B cell (primary cell): ENCODE measurements at places on chromosomes 6 and 20.

GRCh38 chr20:50194422-50194830 lies 3.8 kb downstream of the CEBPB start:
- DNase-seq: no peak

DNA sequence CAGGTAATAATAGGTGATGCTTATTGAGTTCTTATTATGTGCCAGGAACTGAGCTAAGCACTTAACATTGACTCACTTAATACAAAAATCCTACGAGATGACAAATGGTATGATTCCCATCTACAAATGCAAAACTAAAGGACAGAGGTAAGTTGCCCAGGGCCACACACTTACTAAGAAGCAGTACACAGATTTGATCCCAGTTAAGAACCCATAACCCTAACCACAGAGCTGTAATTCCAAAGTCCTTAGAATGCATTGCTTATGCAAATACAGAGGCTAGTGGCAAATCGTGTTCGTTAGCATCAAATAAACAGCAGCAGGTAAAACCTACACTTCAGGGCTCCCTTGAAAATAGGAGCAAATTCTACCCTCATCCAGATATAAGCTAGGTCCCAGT lies 104.0 kb downstream of the SASH1 start:
- DNase-seq: no peak

DNA sequence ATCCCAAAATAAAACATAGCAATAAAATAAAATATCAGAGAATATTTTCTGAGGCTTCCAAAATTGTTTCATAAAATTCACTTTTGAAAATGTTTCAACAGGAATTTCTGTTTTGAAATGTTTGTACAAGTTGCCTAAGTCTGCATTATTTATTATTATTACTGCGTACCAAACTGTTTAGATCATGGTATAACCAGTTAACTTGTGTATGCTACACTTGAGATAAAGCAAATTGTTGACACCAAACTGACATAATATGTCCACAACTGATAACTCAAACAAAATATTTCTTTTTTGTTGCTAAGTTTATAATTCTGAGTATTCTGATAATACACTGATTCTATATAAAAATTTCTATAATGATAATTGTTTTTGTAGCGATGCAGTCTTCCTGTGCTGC lies 531.8 kb upstream of the EYS start:
- no peak for DNase-seq

DNA sequence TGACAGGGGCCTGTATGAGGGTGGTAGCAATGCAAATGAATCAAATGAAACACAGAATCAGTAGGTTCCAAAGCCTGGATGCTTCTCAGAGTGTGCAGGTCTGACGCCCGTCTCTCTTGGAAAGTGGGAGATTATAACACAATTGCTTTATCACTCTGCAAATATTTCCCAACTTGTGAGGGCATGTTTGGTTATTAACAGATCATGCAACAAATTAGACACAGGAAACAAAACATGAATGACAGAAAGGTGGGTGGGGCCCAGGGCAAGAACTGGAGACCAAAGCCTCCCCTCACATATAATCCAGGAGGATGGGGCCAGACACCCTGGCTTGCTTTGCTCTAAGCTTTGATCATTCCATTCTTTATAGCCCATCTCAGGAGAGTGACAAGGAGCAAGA lies 108.6 kb upstream of the MRPS10 start:
- no peak for DNase-seq

GRCh38 chr6:40285996-40286395 lies 301.2 kb downstream of the LRFN2 start:
- no peak for DNase-seq
